Frontal cortex (tissue), 4 donors: ENCODE measurements at places on chromosomes 12 and 14. TPM values are rescaled to one million over a fixed set of nuclear protein-coding genes. Genes with fewer than 3 reads are reported as not detected.

DNA sequence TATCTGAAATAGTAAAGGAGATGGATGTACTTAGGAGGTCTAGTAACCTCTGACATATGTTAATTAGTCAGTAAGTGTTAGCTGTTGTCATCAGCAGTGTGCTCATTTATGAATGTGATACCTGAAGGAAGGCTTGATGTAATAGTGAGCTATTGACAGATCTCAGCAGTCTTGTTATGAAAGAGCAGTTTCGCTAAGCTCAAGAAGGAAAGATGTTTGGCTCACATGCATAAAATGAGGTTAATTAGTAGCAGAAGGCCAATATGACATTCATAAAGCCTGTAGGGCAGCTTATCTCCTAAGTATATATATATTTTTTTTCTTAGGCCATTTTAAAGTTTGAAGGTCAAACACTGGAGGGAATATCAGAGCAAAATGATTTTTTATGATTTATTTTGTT lies 2.8 kb downstream of the FAM234B start:
- no peak for DNase-seq

- DNase-seq = no peak
These were observed 64.4 kb upstream of the KICS2 start for GRCh38 chr12:64286521-64286920.

The EP400 gene
- 10.2 TPM for total RNA-seq

The NRIP2 gene
- not detected for total RNA-seq
